ENCODE measurements at places on chromosomes 5 and 9.

GRCh38 chr9:129254566-129255287, 76.7 kb upstream of the IER5L start:
- DNase-seq: no peak

DNA sequence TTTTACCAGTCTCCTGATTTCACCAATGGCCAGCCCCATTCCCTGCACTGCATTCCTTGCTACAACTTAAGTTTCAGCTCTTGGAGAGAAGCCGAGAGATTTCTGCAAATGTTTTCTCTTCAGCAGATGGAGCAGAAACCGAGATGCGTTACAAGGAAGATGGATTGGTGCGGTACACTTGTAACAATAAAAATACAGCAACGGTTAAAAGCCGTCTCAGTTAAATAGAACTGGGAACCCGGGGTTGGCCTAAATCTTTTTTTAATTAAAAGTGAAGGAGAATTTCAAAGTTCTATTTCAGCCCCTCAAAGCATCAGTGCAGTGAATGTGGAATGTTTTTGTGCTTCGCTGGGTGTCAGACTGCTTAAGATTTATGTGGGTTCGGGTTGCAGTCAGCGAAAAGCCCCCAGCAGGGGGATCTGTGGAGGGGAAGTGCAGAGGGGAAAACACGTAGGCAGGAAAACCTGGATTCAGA, 19.8 kb downstream of the BRINP1 start:
- no peak for DNase-seq

DNA sequence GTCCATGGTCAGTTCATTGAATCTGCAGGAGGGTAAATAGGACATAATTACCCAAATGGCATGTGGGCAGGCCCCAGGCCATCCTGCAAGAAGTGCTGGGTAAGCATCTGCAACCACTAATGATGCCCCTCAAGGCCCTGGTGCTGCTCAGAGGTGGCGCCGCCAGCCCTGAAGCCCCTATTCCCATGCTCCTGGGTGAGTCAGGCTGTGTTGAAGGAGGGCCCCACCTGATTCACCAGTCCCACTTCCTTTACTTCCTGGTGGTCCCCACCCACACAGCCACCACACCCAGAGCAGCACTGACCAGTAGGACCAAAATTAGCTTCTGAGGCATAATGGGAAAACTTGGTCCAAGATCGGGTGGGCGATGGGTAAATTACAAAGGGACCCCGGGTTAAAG, 120.4 kb upstream of the SPRY4 start:
- no peak for DNase-seq

GRCh38 chr9:38058452-38059232, 10.4 kb downstream of the SHB start:
- DNase-seq: no peak

- DNase-seq: no peak
These were observed 126.0 kb downstream of the SUSD1 start for GRCh38 chr9:112048924-112049691.

- DNase-seq: no peak
These were observed 1700.9 kb upstream of the NUDT12 start for GRCh38 chr5:105263515-105263914.

- DNase-seq: no peak
These were observed 101.9 kb downstream of the NFIB start for GRCh38 chr9:14212077-14212476.

GRCh38 chr5:138953387-138954256, 78.5 kb upstream of the LRRTM2 start:
- DNase-seq: no peak

- DNase-seq: no peak
These were observed 38.9 kb upstream of the STXBP1 start for GRCh38 chr9:127572961-127573721.

DNA sequence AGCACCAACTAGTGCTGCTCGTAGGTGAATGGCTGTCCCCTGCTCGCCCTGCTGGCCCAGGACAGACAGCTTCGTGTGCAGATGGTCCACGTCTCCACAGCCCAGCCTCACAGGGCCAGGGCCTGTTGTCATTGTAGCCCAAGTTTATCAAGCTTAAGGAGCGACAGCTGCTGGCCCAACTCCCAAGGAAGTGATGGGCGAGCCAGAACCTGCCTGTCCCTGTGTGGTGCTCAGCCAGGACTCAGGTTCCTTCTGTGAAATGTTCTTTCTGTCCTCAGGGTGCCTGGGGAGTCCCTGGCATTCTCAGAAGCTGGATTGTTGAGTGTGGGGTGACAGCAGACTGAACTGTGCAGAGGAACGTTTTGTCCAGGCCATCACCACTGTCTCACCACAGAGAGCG, 16.4 kb downstream of the TRIP13 start:
- no peak for DNase-seq

GRCh38 chr5:114223866-114224265, 138.0 kb upstream of the KCNN2 start:
- no peak for DNase-seq

DNA sequence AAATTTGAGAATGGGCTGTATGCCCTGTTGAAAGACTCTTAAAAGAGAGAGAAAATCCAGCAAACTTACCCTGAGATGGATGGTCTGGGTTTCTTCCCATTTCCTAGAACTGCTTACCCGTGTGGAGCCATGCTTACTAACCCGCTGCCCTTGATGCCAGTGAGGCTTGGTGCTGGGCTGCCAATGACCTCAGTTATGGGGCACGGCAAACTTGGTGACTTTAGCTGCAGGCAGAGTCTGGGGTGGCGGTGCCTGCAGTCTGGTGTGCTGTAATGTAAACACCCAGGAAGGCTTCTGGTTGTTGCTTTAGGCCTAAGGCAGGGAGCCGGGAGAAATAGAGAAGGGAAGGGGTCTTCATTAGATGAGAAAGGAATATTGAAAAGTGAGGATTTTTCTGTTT, 7.3 kb upstream of the TENT4A start:
- no peak for DNase-seq

- DNase-seq: no peak
These were observed 56.9 kb upstream of the RASEF start for GRCh38 chr9:83119873-83120272.

DNA sequence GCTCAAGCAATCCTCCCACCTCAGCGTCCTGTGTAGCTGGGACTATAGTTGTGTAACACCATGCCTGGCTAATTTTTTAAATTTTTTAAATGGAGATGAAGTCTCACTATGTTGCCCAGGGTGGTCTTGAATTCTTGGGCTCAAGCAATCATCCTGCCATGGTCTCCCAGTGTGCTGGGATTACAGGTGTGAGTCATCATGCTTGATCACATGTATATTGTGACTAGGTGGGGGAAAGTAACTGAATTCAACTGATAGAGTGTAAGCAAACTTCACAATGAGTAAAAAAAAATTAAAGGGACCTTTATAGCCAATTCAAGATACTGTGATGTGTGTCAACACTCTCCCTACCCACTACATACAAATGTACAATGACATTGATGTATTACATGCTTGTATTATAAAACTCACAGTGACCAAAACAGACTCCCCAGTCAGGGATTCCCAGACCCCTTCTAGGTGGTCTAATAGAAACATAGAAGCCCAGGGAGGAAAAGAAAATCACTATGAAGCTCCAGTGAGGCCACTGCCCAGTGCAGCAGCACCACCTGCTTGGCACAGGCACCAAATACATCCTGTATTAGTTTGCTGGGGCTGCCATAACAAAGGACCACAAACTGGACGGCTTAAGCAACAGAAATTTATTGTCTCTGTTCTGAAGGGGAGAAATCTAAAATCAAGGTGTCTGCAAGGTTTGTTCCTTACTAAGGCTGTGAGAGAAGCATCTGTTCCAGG, 8.8 kb downstream of the PLGRKT start:
- DNase-seq: no peak

- DNase-seq: no peak
These were observed 204.4 kb downstream of the SNCAIP start for GRCh38 chr5:122516432-122516743.

DNA sequence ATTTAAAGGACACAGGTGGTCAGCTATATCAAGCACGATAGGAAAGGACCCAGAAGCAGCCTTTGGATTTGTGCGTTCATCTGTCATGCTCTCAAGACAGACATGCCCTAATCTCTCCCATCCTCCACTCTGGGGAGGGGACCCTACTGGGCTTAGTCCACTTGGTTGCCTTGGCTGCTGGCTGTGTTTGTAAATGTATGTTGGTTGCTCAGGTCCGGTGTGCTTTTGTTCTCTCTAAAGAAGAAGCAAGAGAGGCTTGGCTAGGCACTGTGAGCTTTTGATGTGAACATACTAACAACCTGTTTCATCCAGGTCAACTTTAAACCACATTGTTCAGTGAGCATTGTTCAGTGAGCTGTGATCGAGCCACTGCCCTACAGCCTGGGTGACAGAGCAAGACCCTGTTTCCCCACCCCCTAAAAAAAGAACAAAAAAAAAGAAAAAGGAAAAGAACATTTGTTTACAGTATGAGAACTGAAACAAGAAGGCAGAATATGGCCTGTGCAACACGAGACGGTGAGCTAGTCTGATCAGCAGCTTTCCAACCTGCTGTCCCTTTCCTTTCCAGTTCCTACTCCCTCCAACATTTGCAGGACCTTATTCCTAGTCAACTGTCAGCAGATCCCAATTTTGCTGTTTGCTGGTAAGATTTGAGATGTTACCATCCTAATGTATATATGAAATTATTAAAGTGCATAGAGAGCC, 228.3 kb downstream of the ARHGAP26 start:
- no peak for DNase-seq

DNA sequence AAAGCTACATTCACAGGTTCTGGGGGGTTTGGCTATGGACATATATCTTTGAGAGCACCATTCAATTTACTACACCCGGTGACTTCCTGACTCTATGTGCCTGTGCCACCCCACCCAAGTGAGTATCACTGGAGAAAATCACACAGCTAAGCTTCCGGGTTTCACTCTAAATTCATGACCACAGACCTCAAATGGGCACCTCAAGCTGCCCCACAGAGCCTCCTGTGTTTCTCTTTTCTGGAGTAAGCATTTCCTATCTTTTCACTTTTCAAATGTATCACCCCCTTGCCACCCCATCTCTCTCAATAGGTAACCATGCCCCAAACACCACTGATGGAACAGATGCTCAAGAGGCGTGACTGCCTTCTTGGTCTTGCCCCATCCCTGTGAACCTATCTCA, 49.2 kb upstream of the NEK6 start:
- DNase-seq: no peak

- DNase-seq: no peak
These were observed 135.6 kb upstream of the IRX4 start for GRCh38 chr5:2018390-2018724.

DNA sequence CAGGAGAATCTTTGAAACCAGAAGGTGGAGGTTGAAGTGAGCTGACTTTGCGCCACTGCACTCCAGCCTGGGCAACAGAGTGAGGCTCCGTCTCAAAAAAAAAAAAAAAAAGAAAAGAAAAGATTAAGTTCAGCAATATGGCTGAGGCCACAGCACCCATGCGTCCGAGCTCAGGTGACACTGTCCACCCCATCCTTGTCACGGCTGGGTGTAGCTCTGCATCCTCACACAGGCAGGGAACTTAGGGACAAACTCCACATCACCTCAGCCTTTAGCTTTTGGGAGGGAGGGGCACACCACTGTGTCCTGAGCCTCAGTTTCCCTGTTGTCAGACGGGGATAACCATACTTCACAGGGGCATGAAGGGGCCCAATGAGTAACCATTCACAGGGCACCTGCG, 15.5 kb downstream of the FGD3 start:
- DNase-seq: no peak

- no peak for DNase-seq
These were observed 30.0 kb upstream of the TBC1D2 start for GRCh38 chr9:98285446-98285845.

GRCh38 chr9:13410566-13411031, 131.1 kb upstream of the MPDZ start:
- no peak for DNase-seq

DNA sequence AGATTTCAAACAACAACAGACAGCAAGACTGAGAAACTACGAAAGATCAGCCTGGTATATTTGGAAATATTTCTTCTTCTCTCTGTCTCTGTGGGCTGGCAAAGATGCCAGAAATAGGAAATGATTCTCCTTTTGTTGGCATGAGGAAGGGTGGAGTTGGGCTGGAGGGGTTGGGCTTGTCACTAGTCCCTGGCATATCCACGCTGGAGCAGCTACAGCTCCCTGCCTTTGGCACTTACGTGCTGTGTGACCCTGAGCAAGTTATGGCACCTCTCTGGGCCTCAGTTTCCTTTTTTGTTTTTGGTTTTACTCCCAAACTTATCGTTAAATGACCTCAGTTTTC, 354 bp upstream of the KCNMB1 start:
- DNase-seq: no peak

GRCh38 chr5:160464466-160464797, 42.8 kb downstream of the PTTG1 start:
- no peak for DNase-seq

DNA sequence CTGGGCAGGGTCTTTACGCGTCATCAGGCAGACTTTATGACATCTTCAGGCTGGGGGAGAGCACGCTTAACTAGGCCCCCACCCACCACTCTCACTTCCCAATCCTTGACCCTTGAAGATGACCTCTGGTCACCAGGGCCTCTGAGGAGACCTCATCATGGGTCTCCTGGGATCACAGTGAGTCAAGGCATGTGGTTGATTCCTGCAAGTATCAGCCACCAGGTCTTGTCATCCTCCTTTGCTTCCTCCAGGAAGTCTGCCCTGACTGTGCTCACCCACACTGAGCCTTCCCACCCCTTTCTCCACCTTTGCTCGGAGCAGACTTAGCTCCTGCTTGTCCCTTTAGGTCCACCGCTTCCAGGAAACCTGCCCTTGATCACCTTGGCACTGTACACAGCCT, 17.3 kb downstream of the ODF2 start:
- no peak for DNase-seq

GRCh38 chr5:81639556-81639955, 111.3 kb downstream of the SSBP2 start:
- DNase-seq: no peak

DNA sequence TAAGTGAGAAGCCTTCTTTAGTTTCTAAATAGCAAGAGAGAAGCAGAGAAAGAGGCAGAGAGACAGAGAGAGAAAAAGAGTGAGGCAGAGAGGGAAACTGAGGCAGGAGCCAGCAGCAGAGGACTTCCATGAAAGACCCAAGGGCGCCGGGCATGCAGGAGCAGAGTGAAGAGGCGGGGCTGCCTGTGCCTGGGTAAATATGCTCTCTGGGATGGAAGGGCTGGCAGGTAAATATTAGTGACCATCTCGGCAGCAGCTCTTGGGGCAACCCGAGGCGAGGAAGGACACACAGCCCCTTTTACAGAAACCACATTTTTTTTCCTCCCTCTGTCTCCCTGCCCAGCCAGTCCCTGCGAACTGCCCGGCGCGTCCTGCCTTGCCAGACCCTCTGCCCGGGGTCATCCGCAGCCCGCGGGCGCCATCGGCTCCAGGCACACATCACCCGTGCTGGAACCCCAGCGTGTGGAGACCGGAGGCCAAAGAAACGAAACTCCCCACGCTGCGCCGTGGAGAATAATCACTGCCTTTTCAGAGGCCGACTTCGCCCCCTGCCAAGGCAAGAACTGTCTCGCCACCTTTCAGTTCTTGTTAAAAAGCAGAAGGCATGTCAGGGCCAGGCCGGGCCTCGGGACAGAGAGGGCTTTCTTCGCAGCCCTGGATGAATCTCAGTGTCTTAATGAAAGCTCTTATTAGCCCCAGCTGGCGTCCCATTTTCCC, 61.3 kb downstream of the BOD1 start:
- DNase-seq: no peak

- DNase-seq: no peak
These were observed 173.1 kb downstream of the KDM4C start for GRCh38 chr9:6930827-6931226.
